ENCODE measurements at places on chromosomes 13 and 19.

DNA sequence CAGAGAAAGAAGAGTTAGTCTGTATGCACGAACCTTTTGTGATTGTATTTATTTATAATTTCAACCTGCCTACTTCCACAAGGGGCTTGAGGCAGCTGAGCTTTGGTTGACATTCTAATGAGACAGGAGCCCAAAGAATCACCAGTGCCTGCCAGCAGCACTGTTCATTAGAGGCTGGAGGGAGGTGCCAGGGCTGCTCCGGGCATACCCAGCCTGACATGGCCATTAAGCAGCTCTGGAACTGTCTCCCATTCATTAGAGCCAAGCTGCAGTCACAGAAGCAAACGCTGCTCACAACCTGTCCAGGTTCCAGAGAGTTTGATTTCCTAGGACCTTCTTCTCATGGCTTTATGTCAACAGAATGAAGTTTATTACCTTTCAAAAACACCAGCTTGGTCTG, 425.5 kb downstream of the RFC3 start:
- no peak for DNase-seq

- no peak for DNase-seq
Measured at GRCh38 chr13:35470671-35471661, 5.5 kb downstream of the MAB21L1 start.

- no peak for DNase-seq
Measured at GRCh38 chr13:109157275-109157674, 527.9 kb downstream of the MYO16 start.

DNA sequence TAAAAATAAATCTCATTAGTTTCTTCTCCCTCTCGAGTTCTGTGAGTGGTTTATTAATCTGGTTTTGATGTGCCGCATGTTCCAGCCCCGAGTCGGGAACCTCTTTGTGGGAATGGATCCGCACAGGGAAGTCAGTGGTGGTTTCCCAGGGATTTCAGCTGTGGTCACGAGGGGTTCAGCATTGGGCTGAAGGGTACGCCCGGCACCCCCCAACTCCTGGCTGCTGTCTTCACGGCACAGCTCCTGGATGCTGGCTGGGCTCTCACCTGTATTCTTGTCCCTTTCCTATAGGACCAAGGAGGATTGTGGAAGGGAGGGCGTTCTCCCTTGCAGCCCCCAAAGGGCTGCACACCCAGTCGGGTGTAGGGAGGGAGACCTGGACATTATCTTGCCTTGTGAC, 167.8 kb downstream of the ZNF536 start:
- no peak for DNase-seq

DNA sequence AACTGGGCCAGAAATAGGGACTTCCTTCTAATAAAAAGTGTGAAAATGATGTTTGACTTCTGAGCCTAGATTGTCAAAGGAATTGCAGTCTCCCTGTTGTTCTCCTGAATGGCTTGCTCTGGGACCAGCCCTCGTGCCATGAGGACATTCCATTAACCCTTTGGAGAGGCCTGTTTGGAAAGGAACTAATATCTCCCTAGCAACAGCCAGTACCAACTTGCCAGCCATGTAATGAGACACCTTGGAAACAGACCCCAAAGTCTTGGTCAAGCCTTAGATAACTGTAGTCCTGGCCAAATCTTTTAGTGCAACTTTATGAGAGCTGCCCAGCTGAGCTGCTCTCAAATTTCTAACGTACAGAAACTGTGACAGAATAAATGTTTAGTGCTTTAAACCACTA, 8.2 kb upstream of the SIAH3 start:
- DNase-seq = no peak

DNA sequence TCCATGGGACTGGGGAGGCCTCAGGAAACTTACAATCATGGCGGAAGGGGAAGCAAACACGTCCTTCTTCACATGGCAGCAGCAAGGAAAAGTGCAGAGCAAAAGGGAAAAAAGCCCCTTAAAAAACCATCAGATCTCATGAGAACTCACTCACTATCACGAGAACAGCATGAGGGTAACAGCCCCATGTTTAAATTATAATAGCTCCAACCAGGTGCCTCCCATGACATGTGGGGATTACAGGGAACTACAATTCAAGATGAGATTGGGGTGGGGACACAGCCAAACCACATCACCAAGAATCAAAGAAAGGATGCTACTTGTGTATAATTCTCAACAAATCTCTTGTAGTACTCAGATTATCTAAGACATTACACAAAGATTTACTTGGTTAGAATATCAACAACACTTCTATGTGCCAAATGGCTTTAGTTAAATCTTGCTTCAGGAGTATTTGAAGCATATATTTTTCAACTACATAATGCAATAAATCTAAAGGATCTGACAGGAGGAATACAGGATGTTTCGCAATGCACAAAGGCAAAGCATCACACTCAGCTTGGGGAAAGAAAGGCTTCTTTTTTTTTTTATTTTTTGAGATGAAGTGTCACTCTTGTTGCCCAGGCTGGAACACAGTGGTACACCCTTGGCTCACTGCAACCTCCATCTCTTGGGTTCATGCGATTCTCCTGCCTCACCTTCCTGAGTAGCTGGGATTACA, 180.0 kb downstream of the LHFPL6 start:
- no peak for DNase-seq

DNA sequence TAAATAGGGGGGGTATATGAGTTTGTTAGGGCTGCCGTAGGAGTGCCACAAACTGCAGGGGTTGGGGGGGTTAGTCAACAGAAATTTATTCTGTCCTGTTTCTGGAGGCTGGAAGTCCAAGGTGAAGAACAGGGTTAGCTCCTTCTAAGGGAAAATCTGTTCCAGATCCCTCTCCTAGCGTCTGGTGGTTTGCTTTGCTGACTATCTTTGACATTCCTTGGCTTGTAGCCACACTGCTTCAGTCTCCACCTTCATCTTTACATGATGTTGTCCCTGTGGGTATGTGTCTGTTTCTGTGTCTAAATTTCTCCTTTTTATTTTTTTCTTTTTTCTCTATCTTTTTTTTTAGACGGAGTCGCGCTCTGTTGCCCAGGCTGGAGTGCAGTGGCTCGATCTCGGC, 8.1 kb upstream of the ICAM1 start:
- DNase-seq = no peak

- DNase-seq = no peak
Measured at GRCh38 chr13:44281252-44282000, 92.2 kb upstream of the SERP2 start.

DNA sequence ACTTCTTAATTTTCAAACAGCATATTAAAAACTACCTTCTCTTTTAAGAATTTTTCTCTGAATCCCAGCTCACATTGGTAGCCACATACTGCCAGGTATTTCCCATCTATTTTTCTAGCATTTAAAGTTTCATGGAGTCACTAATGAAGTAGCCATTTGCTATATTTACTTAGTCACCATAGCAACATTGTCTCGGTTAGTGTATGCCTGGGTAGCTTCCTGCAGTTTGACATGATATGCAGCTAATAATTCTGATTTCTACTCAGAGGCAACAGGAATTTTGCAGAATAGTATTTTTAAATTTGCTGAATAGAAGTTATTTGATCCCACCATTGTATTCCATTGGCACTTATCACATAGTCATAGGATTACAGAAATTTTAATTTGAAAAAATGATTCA, 30.9 kb upstream of the KCTD4 start:
- no peak for DNase-seq

DNA sequence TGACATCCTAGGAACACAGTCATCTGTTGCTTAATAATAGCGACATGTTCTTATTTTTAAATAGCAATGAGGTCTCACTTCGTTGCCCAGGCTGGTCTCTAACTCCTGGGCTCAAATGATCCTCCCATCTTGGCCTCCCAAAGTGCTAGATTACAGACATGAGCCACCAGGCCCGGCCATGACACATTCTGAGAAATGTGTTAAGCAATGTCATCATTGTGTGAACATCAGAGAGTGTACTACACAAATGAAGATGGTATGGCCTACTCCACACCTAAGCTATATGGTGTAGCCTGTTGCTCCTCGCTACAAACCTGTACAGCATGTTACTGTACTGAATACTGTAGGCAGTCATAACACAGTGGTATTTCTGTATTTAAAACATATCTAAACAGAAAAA, 24.6 kb upstream of the GARRE1 start:
- DNase-seq = no peak

GRCh38 chr19:7894612-7895309, 6.5 kb downstream of the LRRC8E start:
- no peak for DNase-seq
